ENCODE measurements at places on chromosomes 7 and 10.

DNA sequence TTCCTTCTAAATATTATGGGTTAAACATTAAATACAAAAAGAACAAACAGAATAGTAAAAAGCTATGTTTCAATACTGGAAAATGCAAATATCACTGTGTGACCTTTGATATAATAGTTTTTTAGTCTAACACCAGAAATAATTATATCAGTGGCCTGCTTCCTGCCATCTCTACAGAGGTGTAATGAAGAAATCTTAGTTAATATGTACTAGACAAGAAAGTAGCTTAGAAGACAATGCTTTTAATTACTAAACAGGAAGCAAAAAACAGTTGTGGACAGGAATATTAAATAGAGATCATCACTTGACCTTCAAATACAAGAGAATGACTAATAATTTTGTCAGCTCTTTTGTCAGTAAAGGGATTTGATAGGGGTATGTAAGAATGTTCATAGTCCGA lies 47.4 kb upstream of the LRRN3 start:
- DNase-seq: no peak

DNA sequence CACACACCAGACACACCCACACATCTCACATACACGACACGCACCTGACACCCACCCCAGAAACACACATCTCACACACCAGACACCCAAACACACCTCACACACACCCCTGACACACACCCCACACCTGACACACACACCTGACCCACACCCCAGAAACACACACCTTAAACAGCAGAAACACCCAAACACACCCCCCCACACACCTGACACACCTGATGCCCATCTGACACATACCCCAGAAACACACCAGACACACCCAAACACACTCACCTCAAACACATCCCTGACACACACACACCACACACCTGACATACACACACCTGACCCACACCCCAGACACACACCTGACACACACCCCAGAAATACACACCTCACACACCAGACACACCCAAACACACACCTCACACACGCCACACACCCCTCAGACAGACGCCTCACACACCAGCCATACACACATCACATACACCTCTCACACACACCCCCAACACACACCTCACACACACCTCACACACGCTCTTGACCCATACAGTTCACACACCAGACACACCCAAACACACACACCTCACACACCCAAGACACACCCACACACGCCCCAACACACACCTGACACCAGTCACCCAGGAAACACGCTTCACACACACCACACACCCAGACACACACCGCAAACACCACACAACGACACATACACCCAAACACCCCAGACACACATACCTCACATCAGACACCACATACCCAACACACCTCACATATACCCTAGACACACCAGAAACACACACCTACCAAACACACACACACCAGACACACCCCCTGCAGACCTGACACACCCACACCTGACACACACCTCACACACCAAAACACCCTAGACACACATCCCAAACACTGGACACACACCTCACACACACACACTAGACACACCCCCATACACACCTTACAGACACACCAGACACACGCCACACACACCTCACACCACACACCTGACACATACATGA lies 1.7 kb upstream of the CALY start:
- no peak for DNase-seq

- no peak for DNase-seq
Observed at GRCh38 chr10:122949296-122949695, 4.7 kb downstream of the C10orf88 start.

GRCh38 chr7:22351878-22352277 lies 5.1 kb downstream of the RAPGEF5 start:
- no peak for DNase-seq

- no peak for DNase-seq
Observed at GRCh38 chr10:9219860-9220259, 1165.4 kb downstream of the GATA3 start.

DNA sequence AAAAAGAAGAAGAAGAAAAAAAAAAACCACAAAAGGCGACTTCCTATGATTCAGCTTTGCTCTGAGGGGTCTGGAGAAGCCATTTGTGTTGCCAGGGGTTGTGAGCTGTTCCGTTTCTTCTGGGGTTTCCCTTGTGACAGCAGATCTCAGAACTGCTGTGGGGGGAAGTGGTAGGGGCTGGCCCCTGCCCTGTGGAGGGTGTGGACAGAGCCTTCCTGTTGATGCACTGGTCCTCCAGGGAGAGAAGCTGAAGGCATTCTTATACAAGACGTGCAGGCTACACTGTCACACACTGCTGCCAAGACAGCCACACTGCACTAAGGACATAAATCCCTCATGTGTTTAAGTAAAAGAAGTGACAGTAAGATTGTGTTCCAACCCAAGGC lies 17.3 kb upstream of the CSGALNACT2 start:
- peak; percentile 85 for DNase-seq

DNA sequence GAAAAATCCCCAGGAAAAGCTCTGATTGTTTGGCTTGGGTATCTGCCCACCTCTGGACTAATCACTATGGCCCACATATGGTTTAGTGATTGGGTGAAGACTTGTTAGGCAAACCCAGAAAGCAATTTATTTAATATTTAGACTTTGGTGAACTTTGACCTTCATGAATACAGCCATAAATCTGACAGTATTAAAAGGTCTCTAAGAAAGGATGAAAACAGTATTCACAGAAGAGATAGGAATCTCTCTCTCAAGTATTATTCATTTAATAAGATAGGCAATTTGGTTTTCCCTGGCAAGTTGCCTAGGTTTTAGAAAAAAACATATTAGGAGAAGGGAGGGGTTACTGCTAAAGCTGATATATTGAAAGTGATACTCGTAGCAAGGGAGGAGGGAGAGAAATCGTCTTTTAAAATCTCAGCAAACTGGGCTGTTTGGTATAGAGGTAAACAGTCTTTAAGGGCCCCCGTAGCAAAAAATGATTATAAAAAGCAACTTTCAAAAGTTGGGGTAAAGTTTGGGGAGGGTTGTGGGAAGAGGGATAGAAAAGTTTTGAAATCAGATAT lies 57.1 kb downstream of the LSMEM1 start:
- no peak for DNase-seq

GRCh38 chr10:98664329-98665042 lies 217.8 kb upstream of the HPS1 start:
- peak; percentile 5 for DNase-seq

- DNase-seq: no peak
Observed at GRCh38 chr10:3025026-3025683, 42.2 kb upstream of the PFKP start.

DNA sequence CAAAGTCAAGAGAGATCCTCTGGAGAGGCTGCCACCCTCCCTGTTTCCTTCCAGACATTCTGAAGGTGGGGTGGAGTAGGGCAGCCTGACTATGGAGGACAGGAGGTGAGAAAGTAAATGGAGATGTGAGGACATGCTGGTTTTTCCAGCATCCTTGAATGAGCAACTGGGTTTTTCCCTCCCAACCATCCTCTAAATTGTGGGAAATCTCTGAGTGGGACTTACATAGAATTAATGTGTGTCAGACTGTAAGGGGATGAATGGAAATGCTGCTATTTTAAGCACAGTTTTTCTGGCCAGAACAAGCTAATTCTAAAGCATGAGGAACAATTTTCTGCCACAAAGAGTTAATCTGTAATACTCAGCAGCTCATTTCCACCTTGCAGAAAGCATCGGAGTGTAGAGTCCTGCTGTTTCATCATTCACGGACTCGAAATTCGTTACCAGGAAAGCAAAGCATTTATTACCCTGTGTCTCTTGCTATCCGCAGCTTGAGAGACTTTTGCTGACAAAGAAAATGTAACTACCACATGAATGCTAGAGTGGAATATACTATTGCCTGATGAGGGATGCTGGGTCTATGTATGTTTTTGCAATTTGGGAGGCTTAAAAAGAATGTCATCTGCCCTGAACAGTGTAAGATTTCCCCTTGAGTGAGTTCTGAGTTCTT lies 213.0 kb downstream of the CELF2 start:
- DNase-seq: no peak

- DNase-seq: no peak
Observed at GRCh38 chr7:35450456-35451214, 196.7 kb upstream of the TBX20 start.

GRCh38 chr7:107467972-107468371 lies 1.9 kb upstream of the GPR22 start:
- DNase-seq: no peak

DNA sequence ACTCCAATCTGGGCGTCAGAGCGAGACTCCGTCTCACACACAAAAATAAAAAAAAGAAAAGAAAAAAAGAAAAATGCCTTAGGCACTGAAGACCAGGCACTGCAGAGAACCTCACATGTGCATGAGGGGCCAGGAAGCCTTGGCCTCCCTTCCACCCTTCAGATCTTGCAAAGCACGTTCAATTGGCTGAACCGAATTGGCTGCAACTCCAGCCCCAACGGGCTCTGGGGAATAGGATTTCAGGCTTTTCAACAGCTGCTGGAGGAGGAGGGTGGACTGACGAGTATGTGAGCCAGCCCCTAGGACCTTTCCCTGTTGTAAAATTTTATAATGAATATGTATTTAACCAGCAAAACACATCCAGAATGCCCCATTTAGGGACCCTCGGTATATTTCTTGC lies 16.7 kb downstream of the TMEM120A start:
- no peak for DNase-seq

DNA sequence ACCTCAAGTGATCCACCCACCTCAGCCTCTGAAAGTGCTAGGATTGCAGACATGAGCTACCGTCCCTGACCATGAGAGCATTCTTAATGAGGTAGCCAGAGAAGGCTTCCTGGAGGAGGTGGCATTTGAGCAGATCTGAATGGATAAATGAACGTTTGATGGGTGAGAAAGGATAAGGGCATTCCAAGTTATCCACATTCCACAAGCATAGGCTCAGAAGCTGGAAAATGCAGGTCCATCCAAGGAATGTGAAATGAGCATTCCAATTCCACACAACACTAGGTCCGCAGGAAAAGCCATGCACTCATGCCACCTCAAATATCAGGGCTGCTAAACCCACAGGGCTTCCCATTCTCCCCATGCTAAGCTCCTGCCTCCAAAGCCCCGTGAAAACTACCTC lies 17.0 kb downstream of the TMEM130 start:
- DNase-seq: no peak
